ENCODE measurements at places on chromosomes 12 and 14.

DNA sequence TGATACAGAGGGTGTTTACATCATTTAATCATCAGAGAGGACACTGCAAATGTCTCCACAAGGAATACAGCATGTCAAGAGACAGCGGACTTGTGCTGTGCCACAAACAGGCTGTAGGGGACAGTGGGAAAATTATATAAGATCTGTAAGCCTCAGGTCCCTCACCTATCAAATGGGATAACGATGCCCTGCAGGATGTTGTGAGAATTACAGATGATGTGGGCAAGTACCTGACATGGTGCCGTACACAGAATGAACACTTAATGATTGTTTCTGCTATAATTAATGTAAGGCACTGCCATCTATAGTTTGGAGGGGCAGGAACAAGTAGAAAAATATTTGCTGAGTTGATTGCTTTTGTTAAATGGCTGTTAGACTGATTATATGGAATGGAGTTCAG, 81.9 kb upstream of the GTF2A1 start:
- peak; percentile 66 for DNase-seq

DNA sequence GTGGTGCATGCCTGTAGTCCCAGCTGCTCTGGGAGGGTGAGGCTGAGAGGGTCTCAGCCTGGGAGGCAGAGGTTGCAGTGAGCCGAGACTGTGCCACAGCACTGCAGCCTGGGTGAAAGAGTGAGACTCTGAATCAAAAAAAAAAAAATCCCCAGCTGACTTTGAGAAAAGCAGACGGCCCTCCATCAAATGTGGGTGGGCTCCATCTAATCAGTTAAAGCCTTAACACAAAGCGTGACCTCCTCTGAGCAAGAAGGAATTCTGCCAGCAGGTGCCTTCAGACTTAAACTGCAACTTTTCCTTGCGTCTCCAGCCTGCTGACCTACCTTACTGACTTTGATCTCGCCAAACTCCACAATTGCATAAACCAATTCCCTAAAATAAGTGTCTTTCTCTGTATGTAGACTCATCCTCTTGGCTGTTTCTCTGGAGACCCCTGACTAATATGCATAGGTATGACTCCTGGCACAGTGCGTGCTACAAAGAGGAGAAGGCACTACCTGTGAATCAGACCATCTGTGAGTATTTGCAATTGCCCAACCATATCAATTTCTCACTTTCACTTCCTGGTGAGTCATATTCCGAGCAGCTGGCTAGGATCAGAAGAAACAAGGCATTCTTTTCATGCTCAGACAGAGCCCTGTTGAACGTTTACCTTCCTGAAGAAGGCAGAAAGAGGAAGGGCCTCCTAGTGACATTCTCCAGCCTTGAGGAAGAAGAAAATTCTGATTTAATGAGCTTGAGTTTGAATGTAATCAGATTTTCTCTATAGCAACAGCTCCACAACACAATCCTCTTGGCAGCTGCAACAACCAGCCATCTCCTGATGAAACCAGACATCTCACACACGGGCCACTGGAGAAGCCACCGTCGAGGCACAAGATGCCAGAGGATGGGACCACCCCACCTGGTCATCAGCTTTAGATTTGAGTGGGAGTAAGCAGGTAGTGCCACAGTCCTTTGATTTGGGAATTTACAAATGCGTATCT, 54.3 kb downstream of the CLMN start:
- DNase-seq: peak; percentile 98

DNA sequence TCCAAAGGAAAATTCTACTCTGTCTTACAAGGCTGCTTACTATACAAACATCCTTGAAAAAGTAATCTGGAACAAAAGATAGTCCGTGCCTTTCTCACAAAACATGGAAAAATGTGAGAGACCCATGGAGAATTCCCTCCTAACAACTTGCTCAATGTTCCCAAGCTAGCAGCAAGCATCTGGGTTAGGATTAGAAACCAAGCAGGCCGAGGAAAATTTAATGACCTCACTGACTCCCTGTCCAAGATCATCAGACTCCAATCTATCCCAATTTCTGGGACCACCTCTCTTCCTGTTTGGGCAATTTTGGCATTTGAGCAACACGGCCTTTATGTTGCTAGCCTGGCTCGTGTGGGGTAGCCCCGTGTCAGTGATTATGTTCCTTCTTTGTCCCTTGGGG, 18.1 kb upstream of the GSG1 start:
- no peak for DNase-seq

GRCh38 chr12:88383405-88383804, 196.9 kb downstream of the KITLG start:
- DNase-seq: no peak

- DNase-seq: no peak
These were observed 23.3 kb downstream of the SLC38A2 start for GRCh38 chr12:46349253-46349652.

Data from HCT116 (cell line).